ENCODE measurements at places on chromosomes 1 and 21.

DNA sequence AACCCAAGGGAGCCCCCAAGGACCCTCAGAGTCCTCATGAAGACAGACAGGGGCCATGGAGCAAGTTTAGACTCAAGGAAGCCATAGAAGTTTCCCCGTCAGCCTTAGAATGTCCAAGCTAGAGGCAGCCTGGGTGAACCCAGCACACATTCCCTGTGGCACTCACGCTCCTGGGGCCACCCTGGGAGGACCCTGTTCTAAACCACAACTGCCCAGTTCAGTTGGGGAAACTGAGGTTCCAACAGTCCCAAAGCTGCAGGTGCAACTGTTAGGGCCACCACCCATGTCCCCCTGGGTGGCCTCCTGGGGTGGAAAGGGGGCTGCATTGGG is 9.3 kb downstream of the WNT3A start:
- DNase-seq, result no peak

- DNase-seq, result no peak
These were observed 42.0 kb downstream of the C1orf198 start for GRCh38 chr1:230826166-230826875.

- DNase-seq, result no peak
These were observed 75.7 kb upstream of the KIAA1614 start for GRCh38 chr1:180837020-180837419.

GRCh38 chr1:106952776-106953175 is 103.7 kb upstream of the PRMT6 start:
- DNase-seq, result no peak

- peak; percentile 5 for DNase-seq
These were observed 154.3 kb downstream of the COQ8A start for GRCh38 chr1:227094249-227094966.

DNA sequence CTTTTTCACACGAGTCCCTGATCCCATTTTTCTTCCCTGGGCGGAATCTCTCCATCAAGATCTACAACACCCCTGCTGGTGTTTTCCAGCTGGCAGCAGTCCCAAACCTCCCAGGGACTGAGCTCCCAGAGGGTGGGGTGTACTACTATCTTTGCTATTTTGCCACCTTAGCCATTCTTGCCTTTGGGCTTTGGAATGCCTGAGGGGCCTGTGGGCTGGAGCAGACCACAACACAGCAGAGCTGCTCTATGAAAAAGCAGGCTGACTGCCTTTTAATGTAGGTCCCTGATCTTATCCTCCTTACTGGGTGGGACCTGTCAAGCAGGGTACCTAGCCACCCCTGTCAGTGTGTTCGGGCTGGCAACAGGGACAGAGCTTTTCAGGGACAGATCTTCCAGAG is 91.9 kb downstream of the KCNT2 start:
- DNase-seq, result no peak

GRCh38 chr1:54922921-54923421 is 36.0 kb upstream of the DHCR24 start:
- DNase-seq, result no peak

GRCh38 chr1:100811808-100812207 is 82.8 kb downstream of the EXTL2 start:
- DNase-seq, result no peak

GRCh38 chr1:58585581-58586151 is 8.6 kb upstream of the TACSTD2 start:
- DNase-seq, result no peak

DNA sequence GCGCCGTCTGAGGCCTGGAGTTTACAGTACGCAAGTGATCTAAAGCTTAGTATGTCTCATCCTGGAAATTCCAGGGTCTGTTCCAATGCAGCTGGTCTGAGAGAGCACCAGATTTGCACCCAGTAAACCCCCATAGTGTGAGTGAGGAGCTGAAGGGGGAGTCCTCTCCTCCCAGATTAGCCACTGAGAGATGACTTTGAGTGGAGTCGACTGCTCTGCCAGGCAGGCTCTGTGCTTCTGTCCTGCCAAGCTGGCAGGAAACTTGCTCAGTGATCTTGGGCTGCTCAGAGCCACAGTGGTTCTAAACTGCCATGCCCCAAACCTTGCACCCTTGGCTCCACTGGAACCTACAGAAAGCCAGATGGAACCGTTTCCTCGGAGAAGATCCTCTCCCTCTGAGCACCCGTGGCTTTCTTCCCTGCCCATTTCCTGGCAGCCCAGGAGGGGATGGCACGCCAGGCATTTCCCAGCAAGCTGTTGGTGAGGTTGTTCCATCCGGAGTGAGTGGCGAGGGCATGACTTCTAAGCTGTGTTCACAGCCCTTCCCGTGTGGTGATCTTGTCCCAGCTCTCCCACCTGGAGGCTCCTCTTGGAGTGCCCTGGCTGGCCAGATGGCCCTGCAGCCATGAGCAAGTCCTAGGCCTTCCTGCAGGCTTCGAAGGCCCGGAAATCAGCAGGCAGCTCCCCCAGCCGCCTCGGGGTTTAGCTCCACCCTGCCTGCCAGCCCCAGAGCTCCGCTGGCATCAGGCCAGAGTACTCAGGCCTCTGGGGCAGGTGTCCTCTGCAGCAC is 125.9 kb upstream of the VAMP3 start:
- DNase-seq, result peak; percentile 71

- no peak for DNase-seq
These were observed 181.6 kb downstream of the RASAL2 start for GRCh38 chr1:178275553-178275952.

DNA sequence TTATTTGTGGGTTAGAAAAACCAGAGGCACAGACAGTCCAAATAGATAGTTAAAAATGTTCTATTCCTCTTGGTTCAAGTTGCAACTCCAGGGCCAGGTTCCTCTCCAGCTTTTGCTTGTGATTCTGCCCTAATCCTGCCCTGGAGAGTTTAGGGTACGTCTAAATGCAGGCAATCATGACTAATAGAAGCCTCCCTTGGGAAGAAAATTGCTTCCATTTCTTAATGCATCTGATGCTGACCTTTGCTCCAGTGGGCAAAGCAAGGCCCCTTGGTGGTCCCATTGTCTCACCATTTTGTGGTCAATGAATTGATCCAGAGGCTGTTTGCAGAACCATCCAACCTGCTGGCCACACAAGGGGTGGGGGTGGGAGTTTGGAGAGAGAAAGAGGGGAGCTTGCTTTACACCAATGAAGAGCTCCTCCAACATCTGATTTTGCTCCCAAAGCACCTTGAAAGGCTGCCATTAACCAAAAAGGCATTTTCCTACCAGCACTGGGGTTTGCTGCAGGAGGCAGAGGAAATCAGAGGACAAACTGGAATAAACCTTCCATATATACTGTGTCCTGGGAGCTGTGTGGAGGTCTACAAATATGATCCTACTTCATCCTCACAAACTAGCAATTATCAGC is 31.3 kb downstream of the C8B start:
- no peak for DNase-seq

GRCh38 chr1:16615253-16616252 is 2.2 kb upstream of the NBPF1 start:
- no peak for DNase-seq

GRCh38 chr1:75211648-75212047 is 77.5 kb downstream of the LHX8 start:
- no peak for DNase-seq

DNA sequence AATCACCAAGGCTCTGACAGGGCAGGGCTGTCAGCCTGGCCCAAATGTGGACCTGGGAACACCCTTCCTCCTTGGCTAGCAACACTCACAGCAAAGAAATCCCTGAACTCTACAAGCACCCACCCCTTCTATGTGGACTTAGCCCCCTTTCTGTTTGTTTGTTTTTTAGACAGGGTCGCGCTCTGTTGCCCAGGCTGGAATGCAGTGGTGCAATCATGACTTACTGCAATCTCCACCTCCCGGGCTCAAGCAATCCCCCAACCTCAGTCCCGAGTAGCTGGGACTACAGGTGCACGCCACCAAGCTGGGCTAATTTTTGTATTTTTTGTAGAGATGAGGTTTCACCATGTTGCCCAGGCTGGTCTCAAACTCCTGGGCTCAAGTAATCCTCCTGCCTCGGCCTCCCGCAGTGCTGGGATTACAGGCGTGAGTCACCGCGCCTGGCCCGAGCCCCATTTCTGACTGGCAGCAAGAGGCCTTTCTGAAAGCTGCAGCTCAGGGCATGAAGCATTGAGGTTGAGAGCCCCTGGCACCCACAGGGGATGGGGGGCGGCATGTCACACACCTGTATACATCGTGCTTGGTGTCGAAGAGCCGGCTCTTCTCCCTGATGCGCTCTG is 16.2 kb downstream of the RIPK4 start:
- no peak for DNase-seq

GRCh38 chr1:203278082-203278884 is 27.0 kb upstream of the BTG2 start:
- DNase-seq, result peak; percentile 30

DNA sequence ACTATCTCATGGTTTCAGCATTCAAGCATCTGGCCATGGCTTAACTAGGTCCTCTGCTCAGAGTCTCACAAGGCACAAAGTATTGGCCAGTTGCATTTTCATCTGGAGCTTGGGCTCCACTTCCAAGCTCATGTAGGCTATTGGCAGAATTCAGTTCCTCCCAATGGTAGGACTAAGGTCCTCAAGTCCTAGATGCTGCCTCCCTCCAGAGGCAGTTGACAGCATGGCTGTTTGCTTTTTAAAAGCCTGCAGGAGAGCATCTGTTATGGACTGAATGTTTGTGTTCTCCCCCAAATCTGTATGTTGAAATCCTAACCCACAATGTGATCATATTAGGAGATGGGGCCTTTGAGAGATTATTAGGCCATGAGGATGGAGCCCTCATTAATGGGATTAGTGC is 38.0 kb upstream of the HLX start:
- DNase-seq, result no peak

GRCh38 chr1:29689372-29690030 is 453.2 kb downstream of the PTPRU start:
- DNase-seq, result no peak

- no peak for DNase-seq
These were observed 2.7 kb downstream of the SERPINC1 start for GRCh38 chr1:173914366-173914871.

- DNase-seq, result no peak
These were observed 588 bp upstream of the WNT3A start for GRCh38 chr1:228006034-228006785.

DNA sequence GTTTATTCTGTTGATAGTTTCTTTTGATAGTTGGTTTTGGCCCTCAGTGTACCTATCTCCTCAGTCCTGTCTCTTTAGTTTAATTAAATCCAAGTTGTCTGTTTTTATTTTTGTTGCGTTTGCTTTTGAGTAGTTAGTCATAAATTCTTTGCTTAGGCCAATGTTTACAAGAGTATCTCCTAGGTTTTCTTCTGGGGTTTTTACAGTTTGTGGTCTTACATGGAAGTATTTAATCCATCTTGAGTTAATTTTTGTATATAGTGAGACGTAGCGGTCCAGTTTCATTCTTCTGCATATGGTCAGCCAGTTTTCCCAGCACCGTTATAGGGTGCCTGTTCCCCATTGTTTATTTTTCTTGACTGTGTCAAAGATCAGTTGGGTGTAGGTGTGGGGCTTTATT is 139.4 kb downstream of the POU2F1 start:
- DNase-seq, result no peak

DNA sequence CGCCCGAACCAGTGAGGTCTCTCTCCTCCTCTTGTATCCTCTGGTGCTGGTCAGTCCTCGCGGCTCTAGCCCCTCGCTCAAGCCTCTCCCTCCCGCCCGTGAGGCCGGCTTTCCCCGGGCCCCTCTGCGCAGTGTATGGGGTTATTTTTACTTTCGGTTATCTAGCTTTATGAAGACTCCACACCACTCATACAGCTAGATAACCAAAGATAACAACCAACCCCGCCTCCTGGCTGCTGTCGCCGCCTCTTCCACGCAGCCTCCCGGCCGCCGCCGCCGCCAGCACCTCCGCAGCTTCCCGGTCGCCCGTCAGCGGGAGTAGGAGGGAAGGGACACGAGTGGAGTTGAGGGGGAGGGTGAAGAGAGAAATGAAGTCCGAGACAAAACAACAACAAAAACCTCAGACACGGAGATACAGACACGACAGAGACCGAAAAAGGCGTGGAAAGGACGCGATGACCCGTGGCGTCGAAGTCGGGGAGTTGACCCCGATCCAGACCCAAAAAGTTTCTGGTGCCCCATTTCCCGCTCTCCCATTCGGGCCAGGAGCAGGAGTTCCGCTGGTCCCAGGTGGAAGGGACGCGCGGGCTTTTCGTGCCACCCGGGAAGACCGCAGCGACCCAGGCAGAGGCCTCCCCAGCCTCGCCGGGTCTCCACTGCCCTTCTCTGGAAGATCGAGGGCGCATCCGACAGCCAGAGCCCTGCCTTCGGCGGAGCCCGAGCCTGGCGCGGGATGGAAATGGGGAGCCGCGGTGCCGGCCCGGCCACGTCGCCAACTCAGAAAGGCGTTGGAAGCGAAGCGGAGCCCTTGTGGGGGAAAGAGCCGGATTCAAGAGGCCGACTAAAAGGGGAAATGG is 51.4 kb downstream of the RHBG start:
- DNase-seq, result no peak

- no peak for DNase-seq
These were observed 143.5 kb downstream of the PEX14 start for GRCh38 chr1:10617931-10618885.

DNA sequence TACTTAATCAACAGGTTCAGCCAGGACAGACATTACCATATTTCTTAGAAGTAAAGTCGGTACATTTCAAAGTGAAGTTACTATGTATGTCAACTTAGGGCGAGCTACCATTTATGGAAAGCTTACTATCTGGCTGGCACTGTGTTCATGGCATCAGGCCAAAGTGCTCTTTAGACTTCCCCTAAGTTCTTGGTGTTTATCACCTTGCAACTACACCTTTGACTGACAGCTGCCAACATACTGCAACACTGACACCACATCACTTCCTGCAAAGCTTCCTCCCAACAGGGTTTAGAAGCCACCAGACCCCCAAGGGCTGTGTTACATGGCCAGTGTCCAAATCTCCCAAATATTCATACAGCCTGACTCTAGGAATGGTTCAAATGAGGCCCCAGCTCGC is 61.0 kb downstream of the TIAM1 start:
- no peak for DNase-seq

GRCh38 chr1:15110867-15111230 is 42.7 kb upstream of the TMEM51 start:
- no peak for DNase-seq

GRCh38 chr1:165533254-165533653 is 10.5 kb upstream of the LRRC52 start:
- DNase-seq, result no peak

DNA sequence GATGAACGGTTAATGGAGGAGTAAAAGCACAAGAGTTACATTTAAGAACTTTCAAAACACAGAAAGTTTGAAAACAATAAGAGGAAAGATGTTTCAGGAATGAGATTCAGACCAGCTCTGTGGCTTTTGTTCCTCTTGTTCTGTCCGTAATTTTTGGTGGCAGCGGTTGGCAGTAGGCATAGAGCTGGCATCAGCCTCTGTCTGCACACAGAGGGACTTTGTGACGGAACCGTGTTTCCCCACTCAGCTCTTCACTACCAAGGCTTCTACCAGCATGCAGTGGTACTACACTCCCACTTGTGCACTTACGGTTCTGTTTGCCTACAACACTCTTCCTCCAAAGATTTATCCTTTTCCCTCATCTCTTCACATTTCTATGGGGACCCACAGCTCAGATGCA is 212.8 kb downstream of the DSCAM start:
- no peak for DNase-seq

GRCh38 chr1:114347431-114348209 is 163.4 kb downstream of the TRIM33 start:
- no peak for DNase-seq

- DNase-seq, result no peak
These were observed 2.9 kb upstream of the HTR6 start for GRCh38 chr1:19661721-19662228.

- DNase-seq, result no peak
These were observed 45.2 kb upstream of the DPT start for GRCh38 chr1:168774241-168774640.
